ENCODE measurements at places on chromosomes 16 and 17.

- DNase-seq = no peak
These were observed 307.5 kb downstream of the MAP2K4 start for GRCh38 chr17:12328204-12328603.

- no peak for DNase-seq
These were observed 46.0 kb downstream of the SDK2 start for GRCh38 chr17:73598212-73598611.

GRCh38 chr16:81542609-81543570 is 98.3 kb downstream of the CMIP start:
- DNase-seq = no peak

GRCh38 chr17:32148351-32148750 is 6.0 kb downstream of the RHOT1 start:
- DNase-seq = no peak

DNA sequence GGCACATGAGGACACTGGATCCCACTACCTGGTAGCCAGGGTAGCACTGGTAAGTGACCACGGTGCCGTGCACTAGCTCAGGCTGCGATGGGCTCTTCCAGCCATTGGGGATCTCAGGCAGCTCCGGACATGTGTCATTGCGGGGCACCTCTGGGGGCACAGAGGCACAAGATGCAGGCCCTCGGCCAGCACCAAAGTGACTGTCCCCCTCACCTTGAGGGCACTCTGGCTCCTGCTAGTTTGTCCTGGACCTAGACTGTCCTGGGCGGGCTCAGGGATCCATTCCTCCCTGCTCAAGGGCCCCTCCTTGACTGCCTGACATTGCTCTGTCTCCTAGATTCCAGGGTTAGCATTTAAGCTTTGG is 6.7 kb upstream of the PHF12 start:
- DNase-seq = no peak

GRCh38 chr17:59830846-59831486 is 61.8 kb downstream of the TUBD1 start:
- no peak for DNase-seq

GRCh38 chr16:20821682-20822081 is 15.4 kb downstream of the REXO5 start:
- DNase-seq = no peak

DNA sequence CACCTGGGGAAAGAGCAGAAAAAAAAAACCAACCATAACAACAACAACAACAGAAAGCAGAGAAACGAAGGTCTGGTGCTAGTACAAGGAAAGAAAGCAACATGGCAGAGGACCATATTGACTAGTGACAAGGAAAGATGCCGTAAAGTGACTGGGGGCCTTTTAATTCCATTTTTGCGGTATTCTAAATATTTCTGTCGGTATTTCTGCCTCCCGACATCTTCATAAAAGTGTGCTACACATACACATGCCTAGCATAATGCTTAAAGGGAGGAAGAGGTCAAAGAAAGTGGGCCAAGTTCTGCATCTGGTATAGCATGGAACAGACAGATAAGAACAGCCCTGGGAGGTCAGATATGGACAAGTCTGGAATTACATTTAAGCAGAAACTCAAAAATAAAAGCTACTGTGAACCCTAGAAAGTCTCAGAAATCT is 19.5 kb upstream of the RNF43 start:
- no peak for DNase-seq

DNA sequence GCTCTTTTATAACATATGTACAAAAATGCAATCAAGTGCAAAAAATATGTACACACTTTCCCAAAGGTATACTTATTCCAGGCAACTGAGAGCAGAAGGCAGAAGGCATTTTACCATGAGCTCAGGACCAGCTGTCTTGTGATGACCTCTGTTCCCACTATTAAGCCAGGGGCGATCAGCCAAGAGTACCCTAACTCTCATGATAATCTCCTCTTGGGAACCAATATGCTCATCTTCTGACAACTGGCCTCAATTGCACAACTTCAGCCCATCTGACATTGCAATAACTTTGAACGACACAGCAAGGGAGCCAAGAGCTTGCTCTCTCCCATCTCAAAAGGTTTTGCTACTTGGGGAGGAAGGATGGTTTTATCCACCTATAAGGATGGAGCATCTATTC is 471.9 kb downstream of the HS3ST3B1 start:
- DNase-seq = no peak

DNA sequence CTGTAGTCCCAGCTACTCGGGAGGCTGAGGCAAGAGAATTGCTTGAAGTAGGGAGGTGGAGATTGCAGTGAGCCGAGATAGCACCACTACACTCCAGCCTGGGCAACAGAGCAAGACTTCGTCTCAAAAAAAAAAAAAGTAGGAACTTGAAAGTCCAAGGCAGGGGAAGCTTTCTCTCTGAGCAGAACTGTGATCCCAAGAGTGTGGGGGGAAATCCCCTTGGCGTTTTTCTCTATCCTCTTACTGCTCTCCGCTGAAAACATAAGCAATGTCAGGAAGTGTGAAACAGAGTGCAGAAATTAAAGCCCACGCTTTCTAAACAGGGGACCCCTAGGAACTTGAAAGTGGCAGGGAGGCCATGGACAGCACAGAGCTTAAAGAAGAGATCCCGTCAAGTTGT is 9.8 kb upstream of the CMTM3 start:
- DNase-seq = no peak

- DNase-seq = no peak
These were observed 323 bp upstream of the KRTAP9-9 start for GRCh38 chr17:41254861-41255260.

DNA sequence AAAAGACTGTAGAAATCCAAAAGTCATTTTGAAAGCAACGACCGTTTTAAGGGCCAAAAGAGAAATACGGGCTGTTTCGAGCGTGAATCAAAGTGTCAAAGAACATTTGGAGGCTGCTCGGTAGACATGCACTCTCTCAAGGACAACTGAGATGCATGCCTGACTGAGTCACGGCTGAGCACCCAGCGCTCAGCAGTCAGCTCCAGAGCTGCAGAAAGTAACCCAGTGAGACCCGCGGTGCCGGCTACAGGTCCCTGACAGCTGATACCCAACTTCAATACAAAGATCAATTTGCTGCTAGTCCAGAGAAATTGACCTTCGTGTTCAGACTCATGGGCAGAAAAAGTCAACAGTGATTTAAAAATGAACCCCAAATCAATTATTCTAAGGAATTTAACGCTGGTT is 214.9 kb downstream of the STX8 start:
- DNase-seq = no peak

DNA sequence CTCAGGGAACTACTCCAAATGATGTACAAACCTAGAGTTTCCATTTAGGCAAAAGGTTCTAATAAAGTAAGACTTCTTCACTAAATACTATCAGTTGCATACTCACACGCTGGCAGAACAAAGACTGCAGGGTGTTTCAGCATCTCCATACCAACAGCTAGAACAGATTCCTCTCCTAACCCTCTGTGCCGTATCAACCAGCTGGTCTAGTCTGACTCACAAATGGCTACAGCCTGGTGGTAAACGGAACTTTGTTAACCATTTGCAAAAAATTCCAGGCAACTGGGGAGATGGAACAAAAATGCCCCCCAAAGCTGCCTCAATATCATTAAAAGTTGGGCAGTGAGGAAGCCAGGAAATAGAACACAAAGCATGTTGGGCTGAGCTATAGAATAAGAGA is 217.1 kb downstream of the GRIN2A start:
- no peak for DNase-seq

Measured in stimulated activated CD4-positive, alpha-beta T cell treated with anti-CD3 and anti-CD28 coated beads, Interleukin-15, amount 100 ng/mL, for 48 hours (primary cell).